HL-60 (cell line): ENCODE measurements at places on chromosomes 4 and X.
A peak's percentile ranks its signal among the peaks of the same experiment; 100 is the strongest.

DNA sequence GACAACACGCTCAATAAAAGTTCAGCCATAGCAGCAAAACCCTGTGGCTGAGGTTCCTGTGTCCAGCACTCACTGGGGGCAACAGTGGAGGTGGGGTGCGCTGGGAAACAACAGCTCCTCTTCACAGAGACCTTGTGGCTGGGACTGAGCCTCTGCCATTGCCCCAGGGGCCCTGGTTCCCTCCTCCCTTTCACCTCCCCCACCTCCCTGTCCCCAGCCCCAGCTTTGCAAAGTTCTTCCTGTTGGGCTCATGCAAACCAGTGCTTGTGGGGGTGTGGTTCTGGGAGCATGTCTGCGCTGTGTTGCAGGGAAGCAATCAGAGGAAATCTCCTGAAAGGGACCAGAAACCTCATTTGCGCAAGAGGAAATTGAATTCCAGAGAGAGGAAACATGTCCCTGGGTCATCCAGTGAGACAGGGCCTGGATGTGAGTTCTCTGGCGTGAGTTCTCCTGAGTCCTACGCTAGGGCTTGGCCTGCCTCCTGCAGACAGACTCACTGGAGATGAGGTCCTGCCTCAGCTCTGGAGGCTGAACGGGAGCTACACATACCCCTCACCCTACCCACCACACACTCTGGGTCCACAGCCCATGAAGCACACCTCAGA is 7.4 kb downstream of the FATE1 start:
- DNase-seq = no peak

- no peak for DNase-seq
These were observed 32.1 kb downstream of the HUWE1 start for GRCh38 chrX:53654376-53654775.

GRCh38 chr4:69642961-69643360 is 3.5 kb upstream of the UGT2A2 start:
- no peak for DNase-seq

GRCh38 chrX:39721566-39722279 is 376.0 kb downstream of the BCOR start:
- no peak for DNase-seq

DNA sequence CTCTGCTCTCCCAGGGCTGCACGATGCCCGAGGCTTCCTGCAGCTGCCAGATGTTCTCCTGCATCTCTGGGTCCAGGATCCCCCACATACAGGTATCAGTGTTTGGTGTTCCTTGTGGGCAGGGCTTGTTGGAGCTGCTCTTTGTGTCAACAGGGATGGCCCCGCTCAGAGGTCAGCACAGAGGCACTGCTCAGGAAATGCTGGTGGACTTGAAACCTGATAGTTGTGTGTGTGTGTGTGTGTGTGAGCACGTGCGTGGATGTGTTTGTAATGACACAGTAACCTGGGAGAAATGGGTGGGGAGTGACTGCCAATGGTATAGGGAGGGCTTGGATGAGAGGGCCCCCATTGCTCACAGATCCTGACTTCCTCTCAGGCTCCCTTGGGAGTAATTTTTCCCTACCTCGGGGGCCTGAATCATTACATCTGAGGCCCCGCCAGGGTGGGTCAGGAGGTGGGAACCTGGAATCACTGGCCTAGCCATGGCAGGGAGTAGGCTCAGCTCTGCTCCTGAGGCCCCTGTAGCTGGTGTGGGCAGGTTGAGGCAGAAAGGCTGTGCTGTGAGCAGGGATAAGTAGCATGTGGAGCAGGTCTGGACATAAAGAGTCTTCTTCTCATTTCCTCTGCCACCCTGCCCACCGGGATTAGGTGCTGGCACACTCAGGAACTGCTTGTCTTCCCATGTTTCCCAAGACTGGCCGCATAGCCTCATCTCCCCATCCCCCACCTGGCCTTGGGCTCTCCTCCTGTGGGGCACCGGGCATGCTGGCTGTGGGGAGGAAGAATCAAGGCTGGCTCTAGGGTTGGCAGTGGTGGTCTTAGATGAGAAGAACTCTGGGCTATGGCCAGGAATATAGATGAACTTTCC is 2.5 kb upstream of the EFNB1 start:
- no peak for DNase-seq

DNA sequence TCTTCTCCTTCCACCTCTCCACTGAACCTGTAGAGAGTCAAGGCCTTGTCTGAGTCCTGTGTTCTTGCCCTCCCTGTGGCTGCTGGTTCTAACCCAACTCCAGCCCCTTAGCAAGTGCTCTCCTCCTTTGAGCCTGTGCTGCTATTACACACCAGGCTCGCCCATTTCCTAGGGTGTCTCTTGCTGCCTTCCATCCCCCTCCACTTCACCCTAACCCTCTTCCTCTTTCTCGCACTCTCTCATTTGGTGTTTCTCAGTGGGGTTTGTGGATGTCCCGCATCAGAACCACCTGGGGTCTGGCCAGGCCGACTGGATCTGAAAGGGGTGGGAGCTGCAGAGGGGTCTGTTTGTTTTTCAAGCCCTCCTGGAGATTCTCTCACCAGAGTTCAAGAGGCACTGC is 156.7 kb downstream of the SPRY1 start:
- DNase-seq = peak; percentile 70

GRCh38 chrX:18674417-18674787 is 2.5 kb upstream of the RS1 start:
- DNase-seq = no peak

DNA sequence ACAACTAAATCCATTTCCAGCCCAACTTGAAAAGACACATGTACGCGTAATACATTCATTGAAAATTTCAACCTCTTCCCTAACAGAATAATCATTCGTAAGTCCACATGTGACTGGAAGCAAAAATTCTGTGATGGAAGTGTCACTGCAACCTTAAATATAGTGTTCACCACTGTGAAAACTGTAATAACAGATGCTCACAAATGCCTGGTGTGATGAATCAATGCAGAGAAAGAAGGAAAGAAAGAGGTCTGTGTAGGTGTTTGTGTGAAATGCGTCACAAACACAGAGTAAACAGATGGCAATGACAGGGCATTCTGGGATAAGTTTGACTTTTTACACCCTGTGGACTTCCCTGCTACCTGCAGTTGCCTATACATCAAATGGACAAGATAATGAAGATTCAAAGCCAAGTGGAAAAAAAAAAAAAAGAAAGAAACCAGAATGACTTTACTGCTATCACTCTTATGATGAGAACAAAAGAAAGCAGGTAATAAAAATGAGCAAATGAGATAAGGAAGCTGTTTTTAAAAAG is 123.3 kb downstream of the EPHA5 start:
- no peak for DNase-seq

- no peak for DNase-seq
These were observed 40.5 kb upstream of the RELL1 start for GRCh38 chr4:37726666-37727065.

DNA sequence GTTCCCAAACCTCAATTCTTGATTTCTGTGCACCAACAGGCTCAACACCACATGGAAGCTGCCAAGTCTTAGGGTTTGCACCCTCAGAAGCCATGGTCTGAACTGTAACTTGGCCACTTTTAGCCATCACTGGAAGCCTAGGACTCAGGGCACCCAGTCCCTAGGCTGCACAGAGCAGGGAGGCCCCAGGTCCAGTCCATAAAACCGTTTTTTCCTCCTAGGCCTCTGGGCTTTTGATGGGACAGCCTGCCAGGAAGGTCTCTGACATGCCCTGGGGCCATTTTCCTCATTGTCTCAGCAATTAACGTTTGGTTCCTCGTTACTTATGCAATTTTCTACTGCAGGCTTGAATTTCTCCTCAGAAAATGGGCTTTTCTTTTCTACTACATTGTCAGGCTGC is 1259.6 kb downstream of the RAPGEF2 start:
- DNase-seq = no peak

GRCh38 chr4:105631818-105632400 is 76.6 kb downstream of the INTS12 start:
- no peak for DNase-seq

DNA sequence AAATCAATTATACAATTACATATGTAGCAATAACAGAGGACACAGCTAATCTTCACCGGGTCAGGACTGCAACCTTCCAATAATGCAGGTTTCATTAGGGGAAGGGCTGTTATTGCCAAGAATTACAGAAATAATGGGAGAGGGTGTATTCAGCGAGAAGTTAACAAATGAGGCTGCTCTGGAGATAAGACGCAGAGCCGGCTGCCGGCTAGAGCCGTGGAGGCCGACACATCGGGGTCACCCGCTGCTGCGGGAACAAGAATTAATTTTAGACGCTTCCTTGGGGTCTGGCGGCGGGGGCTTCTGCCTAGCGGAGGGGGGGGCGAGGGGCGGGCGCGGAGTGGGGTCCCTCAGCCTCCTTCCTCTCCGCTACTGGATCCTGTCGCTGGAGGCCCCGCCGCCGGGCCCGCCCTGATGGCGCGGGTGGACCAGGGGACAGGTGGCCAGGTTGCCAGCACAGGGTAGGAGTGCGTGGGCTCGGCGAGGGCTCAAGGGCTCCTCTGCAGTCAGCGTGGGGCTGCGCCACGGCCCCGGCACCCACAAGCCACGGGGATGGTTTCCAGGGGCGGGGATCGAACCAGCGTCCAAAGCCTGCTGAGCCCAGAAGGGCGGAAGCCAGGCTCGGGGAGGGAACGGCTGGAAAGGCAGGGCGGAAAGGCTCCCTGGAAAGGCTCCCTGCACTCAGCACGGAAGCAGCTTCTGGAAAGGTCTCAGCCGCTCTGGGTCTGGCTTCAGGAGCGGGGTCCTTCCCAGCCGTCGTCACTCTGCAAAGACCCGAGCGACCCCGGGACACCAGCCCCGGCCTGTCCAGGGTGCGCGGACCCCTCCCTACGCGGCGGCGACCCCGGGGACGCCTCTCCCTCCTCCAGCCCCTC is 113.8 kb upstream of the NKX1-1 start:
- DNase-seq = no peak
